Stimulated activated memory B cell treated with anti-CD40 and anti-IgM and Interleukin-4, amounts not matched to agents 10 μg/mL and 1 μg/mL and 100 μg/mL, for 72 hours (primary cell): ENCODE measurements at places on chromosomes 4 and X.
A peak's percentile ranks its signal among the peaks of the same experiment; 100 is the strongest.

- no peak for ATAC-seq
Observed at GRCh38 chrX:26557691-26558321, 341.8 kb downstream of the MAGEB5 start.

- peak; percentile 92 for ATAC-seq
Observed at GRCh38 chrX:79270401-79270800, 96.7 kb downstream of the ITM2A start.

DNA sequence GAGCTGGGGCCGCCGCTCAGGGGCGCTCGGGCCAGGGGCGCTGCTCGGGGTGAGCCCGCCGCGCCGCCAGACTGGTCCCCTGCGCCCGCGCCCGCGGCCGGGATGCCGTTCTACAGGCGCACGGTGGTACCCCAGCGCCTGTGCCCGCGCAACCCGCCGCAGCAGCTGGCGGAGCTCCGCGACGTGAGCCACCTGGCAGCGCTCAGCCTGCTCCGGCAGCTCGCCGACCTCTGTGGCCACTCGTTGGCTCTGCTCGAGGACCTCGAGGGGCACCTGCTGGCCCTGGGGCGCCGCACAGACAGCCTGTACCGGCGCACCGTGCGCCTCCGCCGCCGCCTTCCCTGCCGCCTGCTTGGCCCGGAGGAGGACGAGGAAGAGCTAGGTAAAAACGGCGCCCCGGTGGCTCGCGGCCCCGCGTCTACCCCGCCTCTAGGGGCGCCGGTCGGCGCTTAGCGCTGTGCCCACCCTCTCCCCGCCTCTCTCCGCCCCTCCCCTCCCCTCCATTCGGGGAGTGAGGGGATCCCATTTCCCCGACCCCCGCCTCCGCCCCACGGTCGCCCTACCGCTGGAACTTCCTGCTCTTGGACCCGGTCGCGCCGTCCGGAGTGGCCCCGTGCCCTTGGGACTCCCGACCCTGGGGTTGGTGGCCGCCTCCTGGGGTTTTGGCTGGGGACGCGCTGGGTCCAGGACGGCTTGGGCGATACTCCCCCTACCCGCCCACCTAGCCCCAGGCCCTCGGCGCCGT, 513 bp downstream of the NHSL2 start:
- ATAC-seq, result peak; percentile 48

- no peak for ATAC-seq
Observed at GRCh38 chr4:25021216-25021615, 9.5 kb downstream of the LGI2 start.

GRCh38 chr4:8095956-8096689, 62.5 kb downstream of the ABLIM2 start:
- ATAC-seq, result no peak

DNA sequence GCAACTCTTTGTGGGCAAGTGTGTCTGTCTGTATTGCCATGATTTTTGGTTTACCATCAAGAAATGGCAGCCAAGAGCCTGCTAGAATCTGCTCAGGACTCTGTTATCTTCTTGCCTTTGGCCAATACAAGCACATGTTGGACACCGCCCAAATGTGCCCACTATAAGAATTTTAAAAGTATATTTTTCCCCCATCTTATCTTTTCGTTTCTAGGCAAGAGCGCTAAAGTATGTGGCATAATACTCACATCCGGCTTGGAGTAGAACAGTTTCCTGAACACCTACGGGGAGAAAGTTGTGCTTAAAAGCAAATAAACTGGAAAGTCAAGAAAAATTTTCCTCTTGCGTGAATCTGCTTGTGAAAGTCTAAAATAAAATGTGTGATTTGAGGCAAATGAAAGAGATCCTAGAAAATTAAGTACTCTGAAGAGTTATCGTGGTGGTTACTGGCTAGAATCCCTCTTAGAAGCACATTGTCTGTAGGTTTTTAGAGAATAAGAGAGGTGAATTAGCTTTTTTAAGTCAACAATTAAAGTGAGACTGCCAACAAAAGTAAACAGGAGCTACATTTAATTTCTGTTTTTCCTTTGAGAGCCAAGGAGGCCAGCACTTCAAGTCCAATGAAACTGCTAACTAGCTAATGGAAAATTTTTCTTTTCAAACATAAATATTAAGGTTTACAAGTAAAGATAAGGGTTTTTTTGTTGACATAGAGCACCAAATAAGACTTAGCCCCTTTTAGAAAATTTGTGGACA, 220.2 kb downstream of the SOWAHB start:
- ATAC-seq, result no peak

DNA sequence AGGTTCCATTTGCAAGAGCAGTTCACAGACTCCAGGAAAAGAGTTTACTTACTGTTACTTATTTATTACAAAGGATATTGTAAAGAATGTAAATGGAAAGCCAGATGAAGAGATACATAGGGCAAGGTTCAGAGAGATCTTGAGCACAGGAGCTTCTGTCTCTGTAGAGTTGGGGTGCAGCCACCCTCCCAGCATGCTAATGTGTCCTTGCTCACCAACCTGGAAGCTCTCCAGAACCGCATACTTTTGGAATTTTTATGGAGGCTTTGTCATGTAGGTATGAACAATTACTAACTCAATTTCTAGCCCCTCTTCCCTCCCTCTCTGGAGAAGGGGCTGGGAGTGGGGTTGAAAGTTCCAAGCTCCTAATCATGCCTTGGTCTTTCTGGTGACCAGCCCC, 857.2 kb downstream of the RPA4 start:
- ATAC-seq, result no peak

DNA sequence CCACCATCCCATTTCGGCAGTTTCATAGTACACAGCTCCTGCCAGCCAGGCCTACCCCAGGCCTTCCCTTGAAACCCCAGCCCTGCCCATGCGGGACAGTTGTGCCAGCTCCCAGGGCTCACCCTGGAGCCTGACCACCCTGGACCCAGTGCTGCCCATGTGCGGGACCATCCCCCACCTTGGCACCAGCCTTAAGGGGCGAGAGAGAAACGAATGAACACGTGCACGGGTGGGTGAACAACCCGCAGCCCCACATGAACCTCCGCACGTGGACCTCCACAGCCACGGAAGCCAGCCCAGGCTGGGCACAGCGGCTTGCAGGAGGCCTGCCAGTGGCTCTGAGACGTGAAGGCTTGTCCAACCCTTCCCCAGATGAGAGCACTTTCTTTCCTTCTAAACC, 76.0 kb upstream of the MXD4 start:
- no peak for ATAC-seq

DNA sequence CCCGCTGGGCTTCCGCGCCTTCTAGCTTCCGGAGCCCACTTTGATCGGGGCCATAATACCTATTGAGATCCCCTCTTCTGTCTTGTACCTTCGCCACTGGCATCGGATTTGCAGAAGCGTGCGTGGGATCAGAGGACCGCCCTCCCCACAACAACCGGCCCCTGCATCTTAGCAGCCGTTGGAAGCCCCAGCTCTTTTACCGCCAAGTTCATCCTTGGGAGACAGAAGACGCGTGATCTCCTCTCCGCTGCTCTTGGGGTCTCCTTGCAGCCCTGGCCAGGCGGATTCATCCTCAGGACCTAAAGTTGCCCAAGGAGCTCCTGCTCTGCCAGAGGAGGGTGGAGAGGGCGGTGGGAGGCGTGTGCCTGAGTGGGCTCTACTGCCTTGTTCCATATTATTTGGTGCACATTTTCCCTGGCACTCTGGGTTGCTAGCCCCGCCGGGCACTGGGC, 1.6 kb downstream of the SLIT2 start:
- ATAC-seq, result no peak

DNA sequence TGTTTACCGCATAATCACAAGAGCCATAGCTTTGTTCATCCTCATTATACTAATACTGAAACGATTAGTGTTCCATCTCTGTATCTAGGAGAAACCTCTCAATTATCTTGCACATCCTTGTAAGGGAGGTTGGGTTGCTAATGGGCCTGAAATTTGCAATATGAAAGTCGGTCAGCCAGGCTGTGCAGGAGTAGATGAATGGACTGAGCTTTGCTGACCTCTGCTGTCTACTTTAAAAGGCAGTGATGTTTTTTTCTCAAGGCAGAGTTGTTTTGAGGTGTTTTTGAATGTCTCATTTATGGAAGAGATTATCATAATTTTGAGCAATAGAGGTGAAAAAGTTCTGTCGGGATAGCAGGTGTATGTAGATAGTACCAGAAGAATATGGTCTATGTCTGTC, 47.9 kb upstream of the LINC00632 start:
- ATAC-seq, result no peak

DNA sequence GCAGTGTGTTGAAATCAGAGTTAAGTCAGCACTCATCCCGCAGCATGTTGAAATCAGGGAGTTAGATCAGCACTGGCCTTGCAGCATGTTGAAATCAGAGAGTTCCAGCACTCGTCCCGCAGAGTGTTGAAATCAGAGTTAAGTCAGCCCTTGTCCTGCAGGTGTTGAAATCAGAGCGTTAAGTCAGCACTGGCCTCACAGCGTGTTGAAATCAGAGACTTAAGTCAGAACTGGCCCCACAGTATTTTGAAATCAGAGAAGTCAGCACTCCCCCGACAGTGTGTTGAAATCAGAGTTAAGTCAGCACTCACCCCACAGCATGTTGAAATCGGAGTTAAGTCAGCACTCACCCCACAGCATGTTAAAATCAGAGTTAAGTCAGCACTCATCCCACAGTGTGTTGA, 10.9 kb upstream of the UVSSA start:
- no peak for ATAC-seq

- no peak for ATAC-seq
Observed at GRCh38 chr4:87939978-87940690, 35.4 kb upstream of the SPP1 start.

DNA sequence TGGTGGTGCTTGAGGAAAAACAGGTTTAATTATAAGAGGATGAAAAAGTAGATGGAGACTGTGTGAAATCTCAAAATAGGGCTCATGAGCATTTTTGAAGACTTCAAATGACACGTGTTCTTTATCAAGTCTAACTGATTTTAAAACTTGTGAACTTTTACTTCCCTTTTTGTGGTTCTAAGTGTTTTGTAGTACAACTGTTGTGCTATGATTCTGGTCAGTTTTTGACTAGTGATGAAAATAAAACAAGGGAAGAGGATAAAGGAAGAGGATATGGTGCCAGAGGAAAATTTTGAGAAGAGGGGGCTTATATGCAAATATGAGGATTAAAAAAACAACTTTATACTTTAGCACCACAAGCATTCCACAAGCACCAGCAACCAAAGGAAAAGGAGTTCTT, 644.0 kb downstream of the RPA4 start:
- no peak for ATAC-seq

DNA sequence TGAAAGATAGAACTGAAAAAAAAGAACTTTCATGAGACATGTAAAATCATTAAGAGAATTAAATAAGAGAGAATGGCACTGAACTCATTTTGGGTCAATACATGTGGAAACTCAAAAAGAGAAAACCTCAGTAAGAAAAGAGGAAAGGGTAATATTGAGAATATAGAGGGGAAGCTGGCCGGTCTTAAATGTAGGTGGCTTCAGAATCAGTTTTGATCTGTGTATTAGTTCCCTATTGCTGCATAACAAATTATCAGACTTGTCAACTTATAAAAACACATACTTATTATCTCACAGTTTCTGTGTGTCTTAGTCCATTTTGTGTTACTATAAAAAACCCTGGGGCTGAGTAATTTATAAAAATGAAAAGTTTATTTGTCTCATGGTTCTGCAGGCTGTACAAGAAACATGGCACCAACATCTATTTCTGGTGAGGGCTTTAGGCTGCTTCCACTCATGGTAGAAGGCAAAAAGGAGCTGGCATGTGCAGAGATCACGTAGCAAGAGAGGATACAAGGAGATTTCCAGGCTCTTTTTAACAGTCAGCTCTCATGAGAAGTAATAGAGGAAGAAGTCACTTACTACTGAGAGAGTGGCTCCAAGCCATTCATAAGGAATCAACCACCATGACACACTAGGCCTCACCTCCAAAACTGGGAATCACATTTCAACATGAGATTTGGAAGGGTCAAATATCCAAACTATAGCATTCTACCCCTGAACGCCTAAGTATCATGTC, 29.6 kb downstream of the SATL1 start:
- ATAC-seq, result no peak

DNA sequence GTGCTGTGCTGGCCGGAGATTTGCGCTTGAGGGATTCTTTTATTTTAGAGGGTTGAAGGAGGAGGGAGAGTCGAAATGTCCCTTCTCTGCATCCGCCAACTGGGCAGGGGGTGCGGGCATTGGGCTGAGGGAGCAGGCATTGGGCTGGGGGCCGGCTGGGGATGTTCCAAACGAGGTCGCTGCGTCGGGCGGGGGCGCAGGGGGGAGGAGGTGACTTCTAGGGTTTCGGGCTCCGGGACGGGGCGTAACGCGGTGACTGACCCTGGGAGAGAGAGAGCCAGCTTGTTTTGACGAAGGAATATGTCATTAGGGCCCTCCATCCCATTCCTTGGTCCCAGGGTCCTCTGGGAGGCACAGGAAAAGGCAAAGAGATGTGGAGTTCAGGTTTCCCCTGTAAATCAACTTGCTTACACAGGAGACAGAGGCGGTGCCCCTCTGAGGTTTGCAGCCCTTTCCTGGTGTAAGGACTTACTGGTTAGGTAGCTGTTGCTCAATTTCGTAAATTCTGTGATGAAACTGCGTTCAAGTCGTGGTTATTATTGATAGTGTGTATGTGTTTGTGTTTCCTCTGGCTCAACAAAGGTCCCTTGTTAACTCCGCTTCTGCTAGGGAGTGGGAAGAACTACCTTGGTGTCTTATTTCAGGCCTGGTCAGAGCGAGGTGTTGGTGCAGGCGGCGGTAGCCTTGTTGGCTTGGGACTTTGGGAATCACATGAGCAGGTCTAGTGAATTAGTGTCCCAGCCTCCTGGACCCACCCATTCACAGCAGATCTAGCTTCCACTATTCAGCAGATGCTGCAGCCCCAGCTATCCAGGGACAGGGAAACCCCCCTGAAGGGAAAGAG, 716 bp downstream of the FHIP1A start:
- ATAC-seq, result no peak

DNA sequence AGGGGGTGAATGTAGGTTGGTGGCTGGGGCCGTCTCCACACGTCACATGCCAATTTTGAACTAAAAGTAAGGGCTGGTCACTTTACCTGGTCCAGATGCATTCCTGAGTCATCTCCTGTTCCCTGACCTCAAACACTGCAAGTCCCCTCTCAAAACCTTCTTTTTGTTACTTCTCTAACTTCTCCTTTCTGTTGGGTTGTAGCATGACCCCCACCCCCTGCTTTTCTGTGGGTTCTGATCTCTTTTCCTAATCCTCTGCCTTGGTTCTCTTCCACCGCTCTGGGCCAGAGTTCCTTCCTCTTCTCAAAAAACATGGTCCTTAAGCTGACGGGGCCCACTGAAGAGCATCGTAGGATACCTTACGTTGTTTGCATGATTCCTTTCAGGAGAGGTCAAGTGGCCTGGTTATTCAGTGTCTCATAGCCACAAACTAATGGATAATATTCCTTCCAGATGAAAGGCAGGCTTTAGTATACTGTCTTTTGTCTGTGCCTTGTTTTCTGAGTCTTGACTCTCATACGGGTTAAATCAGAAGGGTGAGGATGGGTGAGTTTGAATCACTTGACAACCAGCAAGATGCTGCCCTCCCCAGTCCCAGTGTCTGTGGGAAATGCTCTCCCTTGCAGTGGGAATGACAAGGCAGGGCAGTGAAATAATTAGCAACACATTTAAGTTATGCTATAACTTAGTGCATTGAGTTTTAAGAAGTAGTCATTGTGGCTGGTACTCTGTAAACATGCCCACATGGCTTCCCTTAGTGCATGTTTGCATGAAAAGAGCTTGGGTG, 15.1 kb downstream of the SMS start:
- no peak for ATAC-seq
